ENCODE measurements at places on chromosomes 16 and 17. TPM values are rescaled to one million over a fixed set of nuclear protein-coding genes. Genes with fewer than 3 reads are reported as not detected.

DNA sequence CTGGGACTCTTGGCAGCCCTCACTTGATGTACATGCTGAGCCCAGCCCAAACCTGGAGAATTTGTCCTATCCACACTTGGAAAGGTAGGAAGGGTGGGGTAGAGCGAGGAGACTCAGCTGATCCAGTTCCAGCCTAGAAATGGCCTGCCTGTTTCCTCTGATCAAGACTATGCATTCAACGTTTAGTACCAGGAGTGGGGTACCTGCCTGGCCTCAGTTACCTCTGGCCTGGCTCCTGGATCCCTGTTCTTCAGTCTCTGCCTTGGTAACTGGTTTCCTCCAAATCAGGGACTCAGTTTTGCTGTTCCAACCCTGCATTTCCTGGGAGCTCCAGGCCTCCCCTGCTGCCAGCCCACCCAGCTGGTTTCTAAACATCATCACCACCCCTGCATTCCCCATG, 233.5 kb downstream of the GSG1L start:
- no peaks in the 10 kb centered on the region for H3K27me3 ChIP-seq
- no peak for DNase-seq
- H3K27ac ChIP-seq: no peak overlapping the region
- H3K36me3 ChIP-seq: no peaks in the 10 kb centered on the region
- H3K4me1 ChIP-seq: no peaks in the 10 kb centered on the region

DNA sequence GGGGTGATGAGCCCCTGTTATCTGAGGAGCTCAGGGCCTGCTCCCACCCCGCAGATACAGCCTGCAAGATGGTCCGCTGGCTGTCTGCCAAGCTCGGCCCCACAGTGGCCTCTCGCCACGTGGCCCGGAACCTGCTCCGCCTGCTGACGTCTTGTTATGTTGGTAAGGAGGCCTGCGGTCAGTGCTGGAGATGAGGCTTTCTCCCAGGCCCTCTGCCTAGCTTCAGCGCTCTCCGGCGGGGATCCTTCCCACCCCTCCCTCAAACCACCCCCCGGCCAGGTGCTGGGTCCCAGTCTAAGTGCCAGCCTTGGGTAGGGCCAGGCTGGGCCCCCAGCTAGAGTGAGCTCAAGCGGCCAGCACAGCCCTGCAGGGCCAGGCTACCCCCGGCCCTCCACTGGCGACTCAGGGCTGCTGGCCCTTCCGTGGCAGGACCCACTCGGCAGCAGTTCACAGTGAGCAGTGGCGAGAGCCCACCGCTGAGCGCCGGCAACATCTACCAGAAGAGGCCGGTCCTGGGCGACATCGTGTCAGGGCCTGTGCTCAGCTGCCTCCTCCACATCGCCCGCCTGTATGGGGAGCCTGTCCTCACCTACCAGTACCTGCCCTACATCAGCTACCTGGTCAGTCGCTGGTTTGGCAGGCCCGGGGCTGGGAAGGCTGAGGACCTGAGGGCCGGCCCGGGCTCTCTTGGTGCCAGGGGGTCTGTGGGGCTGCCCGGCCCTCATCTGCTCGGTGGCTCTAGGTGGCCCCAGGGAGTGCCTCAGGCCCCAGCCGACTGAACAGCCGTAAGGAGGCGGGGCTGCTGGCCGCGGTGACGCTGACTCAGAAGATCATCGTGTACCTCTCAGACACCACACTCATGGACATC, 6.1 kb downstream of the WDR81 start:
- DNase-seq: no peak
- peak overlapping the region; percentile 65 for H3K27ac ChIP-seq
- peaks cover 14% of the 10 kb centered on the region for H3K4me1 ChIP-seq
- no peaks in the 10 kb centered on the region for H3K27me3 ChIP-seq

DNA sequence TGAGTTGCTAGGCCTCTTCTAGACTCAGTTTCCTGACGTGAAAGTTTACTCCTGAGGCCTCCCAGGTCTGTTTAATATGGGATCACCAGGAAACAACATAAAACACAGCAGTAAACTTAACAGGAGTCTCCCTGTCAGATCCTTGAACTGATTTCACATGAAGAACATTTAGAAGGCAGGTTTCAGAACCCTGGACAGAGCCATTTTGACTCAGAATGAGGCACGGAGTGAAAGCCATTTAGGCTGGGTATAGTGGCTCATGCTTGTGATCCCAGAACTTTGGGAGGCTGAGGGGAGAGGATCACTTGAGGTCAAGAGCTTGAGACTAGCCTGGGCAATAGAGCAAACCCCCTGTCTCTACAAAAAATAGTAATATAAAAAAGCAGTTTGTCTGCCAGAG, 289.1 kb downstream of the CA10 start:
- no peaks in the 10 kb centered on the region for H3K27me3 ChIP-seq
- H3K27ac ChIP-seq: no peak overlapping the region
- H3K36me3 ChIP-seq: no peaks in the 10 kb centered on the region
- no peak overlapping the region for H3K4me3 ChIP-seq
- H3K4me1 ChIP-seq: no peaks in the 10 kb centered on the region

- H3K36me3 ChIP-seq: no peaks in the 10 kb centered on the region
- H3K4me3 ChIP-seq: no peak overlapping the region
- H3K27ac ChIP-seq: no peak overlapping the region
- DNase-seq: no peak
- H3K4me1 ChIP-seq: no peaks in the 10 kb centered on the region
Observed at GRCh38 chr16:27817038-27817437, 246.5 kb downstream of the GSG1L start.

DNA sequence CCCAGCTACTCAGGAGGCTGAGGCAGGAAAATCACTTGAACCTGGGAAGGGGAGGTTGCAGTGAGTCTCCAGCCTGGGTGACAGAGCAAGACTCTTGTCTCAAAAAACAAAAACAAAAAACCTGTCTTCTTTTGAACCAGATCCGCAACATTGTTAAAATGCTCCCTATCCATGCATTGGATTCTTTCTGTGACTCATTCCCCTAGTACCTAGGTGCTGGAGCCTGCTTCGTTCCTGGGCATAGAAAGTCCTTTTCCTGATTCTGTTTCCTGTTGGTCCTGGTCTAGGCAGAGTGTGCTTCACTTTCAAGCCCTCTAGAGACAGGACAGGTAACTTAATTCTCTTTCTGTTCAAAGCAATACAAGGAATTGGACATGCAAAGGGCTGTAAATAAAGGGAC, 5.2 kb downstream of the EPN2 start:
- no peaks in the 10 kb centered on the region for H3K27me3 ChIP-seq
- DNase-seq: no peak
- H3K4me3 ChIP-seq: no peak overlapping the region
- H3K36me3 ChIP-seq: no peaks in the 10 kb centered on the region
- peaks cover 8% of the 10 kb centered on the region for H3K4me1 ChIP-seq
- no peak overlapping the region for H3K27ac ChIP-seq

DNA sequence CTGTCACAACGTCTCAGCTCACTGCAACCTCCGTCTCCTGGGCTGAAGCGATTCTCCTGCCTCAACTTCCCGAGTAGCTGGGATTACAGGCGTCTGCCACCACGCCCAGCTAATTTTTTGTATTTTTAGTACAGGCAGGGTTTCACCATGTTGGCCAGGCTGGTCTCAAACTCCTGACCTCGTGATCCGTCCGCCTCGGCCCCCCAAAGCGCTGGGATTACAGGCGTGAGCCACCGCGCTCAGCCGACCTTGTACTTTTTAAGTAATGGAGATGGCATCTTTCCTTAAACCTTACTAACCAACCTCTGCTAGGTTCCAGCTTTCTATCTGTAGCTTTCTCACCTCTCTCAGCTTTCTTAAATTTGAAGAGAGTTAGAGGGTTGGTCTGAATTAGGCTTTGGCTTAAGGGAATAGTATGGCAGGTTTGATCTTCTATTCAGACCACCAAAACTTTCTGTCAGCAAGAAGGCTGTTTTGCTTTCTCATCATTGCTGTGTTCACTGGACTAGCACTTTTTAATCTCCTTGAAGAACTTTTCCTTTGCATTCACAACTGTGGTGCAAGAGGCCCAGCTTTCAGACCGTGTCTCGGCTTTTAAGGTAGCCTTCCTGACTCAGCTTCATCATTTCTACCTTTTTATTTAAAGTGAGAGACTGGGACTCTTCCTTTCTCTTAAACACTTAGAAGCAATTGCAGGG, 28.0 kb downstream of the YWHAE start:
- H3K27ac ChIP-seq: no peak overlapping the region
- H3K4me1 ChIP-seq: peaks cover 68% of the 10 kb centered on the region
- H3K27me3 ChIP-seq: no peaks in the 10 kb centered on the region
- H3K36me3 ChIP-seq: no peaks in the 10 kb centered on the region

GRCh38 chr16:73252446-73252845, 204.5 kb upstream of the ZFHX3 start:
- no peak overlapping the region for H3K27ac ChIP-seq
- no peaks in the 10 kb centered on the region for H3K27me3 ChIP-seq
- DNase-seq: no peak

PPY gene
- not detected for total RNA-seq

DNA sequence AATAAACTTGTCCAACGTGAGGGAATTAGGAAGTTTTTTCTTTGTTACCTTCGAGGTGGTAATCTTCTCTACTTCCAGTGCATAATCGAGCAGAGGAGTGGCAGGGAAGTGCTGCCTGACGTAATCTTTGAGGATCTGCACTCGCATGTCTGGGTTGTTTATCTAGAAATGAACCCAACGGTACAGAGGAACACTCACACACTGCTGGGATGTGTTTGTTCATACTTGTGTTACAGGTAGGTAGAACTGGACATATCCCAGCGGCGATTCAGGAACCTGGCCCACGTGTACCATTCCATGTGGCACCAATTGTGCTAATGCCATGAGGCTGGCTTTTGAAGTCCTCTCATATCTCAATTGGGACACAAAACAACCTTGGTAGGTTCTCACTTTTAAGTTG, 4.2 kb upstream of the KLHL11 start:
- peaks cover 2% of the 10 kb centered on the region for H3K4me1 ChIP-seq
- H3K27ac ChIP-seq: no peak overlapping the region
- H3K36me3 ChIP-seq: peaks cover 27% of the 10 kb centered on the region
- H3K27me3 ChIP-seq: no peaks in the 10 kb centered on the region

GRCh38 chr17:63652106-63652505, 29.9 kb downstream of the MAP3K3 start:
- no peak overlapping the region for H3K4me3 ChIP-seq
- H3K36me3 ChIP-seq: peaks cover 21% of the 10 kb centered on the region
- peaks cover 5% of the 10 kb centered on the region for H3K4me1 ChIP-seq
- H3K27ac ChIP-seq: no peak overlapping the region
- no peak for DNase-seq

DNA sequence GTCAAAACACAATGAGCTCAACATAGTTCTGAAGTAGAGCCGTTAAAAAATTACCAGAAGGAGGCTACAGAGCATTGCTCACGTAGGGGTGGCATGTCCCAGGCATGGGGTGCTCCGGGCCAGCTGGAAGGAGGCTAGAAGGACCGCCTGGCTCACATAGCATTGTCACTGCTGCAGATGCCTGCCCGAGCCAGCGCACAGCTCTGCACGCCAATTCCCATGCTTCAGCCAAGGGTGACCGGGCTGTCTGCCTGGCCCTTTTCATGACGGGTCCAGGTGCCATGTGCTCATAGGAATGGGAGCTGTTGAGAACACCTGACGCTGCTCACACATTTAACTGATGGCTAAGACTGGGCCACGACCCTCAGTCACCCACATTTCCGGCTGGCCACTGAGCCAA, 228.9 kb upstream of the FOXF1 start:
- no peak overlapping the region for H3K27ac ChIP-seq
- H3K36me3 ChIP-seq: no peaks in the 10 kb centered on the region
- no peak for DNase-seq
- no peaks in the 10 kb centered on the region for H3K4me1 ChIP-seq

DNA sequence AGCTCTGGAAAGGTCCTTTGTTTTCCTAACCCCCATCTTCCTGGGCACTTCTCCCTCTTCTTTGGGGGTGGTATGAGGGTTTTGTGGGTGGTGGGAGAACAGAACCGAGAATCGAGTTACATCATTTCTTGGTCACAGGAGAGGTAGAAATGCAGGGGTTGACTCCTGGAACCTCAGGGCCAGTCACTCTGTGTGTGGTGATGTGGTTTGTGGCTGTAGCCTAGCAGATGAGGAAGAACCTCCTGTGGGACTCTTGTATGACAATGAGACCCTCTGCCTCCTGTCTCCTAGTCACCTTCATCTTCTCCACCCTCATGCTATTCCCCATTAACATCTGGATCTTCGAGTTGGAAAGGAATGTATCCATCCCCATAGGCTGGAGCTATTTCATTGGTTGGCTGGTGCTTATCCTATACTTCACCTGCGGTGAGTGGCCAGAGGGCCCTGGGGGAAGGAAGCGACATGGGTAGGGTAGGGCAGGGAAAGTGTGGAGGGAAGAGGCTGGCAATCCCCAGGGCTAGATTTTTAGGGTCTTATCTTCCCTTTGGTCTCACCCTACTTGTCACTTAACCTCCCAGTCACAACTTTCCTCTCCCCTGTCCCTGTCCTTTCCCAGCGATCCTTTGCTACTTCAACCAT, 5.5 kb downstream of the ODF4 start:
- H3K4me3 ChIP-seq: no peak overlapping the region
- peaks cover 9% of the 10 kb centered on the region for H3K27me3 ChIP-seq
- H3K4me1 ChIP-seq: no peaks in the 10 kb centered on the region
- H3K36me3 ChIP-seq: no peaks in the 10 kb centered on the region
- no peak overlapping the region for H3K27ac ChIP-seq

DNA sequence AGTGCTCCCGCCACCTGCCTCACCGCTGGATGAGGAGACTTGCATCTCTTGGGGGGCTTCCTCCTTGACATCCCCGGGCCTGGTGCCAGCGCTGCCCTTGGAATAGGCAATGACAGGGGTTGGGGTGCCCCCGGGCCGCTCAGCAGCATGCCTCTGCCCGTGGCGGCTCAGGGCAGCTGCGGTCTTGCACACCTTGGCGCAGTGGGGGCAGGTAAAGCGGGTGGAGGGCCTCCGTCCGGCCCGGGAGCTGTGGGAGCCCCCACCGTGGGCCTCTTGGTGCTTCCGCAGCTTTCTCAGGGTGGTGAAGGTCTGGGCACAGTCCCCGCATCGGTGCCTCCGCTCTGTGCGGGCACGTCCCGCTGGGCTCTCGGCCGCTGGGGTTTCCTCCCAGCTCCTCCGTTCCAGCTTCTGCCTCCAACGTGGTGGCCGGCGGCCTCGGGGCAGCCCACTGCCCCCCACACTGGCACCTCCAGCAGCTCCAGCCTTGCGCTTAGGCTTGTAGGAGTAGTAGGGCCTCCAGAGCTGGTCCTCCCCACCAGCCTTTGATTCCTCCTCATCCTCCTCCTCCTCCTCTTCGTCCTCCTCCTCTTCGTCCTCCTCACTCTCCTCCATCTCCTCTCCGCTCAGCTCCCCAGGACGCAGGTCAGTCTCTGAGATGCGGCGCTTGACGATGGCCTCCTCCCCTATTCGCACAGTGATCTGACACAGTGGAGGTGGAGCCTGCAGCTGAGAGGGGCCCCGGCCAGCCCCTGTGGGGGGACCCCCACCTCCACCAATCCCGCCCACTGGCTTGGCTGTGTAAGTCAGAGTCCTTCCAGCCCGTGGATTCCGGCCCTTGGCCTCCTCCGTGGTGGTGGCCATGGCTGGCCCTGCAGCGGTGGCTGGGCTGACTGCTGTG, 16.7 kb downstream of the ZBTB4 start:
- no peak for DNase-seq
- no peak overlapping the region for H3K27ac ChIP-seq
- no peaks in the 10 kb centered on the region for H3K4me1 ChIP-seq
- no peaks in the 10 kb centered on the region for H3K27me3 ChIP-seq
- H3K36me3 ChIP-seq: no peaks in the 10 kb centered on the region
